Fibroblast of mammary gland (primary cell): ENCODE measurements at places on chromosomes 11 and 22.

GRCh38 chr11:27902981-27903624, 202.8 kb upstream of the BDNF start:
- DNase-seq: peak; percentile 78

DNA sequence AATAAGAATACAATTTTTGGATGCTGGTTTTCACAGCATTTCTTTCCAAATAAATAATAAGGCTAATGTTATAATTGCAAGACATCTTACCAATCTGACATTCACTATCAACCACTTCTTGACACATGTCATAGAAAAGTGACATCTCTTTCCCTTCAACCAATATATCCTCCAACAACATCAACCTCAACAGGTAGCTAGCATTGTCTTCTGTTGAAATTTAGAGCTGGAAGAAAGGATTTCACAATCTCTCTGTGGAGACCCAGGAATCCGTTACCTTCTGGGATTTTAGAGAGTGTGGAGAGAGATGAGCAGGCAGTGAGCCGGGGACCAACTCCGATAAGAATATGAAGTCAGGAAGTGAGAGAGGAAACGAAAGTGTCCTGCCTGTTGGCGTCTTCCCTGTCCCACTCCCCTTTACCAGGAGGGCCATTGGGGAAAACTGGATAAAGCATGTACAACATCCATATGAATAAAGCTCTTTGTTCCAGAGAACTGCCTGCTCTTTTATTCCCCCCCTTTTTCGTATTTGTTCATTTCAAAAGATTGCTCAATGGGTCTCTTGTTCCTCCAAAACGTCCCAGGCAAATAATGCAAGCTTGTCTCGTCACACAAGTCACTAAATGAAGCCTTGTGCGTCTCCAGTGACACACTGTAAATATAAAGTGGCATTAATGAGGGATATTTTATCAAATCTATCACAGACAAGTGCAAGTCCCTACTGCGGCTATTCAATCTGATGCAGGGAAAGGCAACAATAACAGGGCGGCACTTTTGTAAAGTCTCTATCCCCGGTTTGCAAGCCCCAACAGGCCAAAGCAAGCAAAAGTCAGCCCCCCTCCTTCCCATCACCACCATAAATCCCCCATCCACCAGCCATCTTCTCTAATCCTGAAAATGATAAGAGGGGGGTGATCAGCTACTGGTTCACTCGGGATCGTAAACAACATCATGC, 3.4 kb downstream of the CADM1 start:
- DNase-seq: no peak

DNA sequence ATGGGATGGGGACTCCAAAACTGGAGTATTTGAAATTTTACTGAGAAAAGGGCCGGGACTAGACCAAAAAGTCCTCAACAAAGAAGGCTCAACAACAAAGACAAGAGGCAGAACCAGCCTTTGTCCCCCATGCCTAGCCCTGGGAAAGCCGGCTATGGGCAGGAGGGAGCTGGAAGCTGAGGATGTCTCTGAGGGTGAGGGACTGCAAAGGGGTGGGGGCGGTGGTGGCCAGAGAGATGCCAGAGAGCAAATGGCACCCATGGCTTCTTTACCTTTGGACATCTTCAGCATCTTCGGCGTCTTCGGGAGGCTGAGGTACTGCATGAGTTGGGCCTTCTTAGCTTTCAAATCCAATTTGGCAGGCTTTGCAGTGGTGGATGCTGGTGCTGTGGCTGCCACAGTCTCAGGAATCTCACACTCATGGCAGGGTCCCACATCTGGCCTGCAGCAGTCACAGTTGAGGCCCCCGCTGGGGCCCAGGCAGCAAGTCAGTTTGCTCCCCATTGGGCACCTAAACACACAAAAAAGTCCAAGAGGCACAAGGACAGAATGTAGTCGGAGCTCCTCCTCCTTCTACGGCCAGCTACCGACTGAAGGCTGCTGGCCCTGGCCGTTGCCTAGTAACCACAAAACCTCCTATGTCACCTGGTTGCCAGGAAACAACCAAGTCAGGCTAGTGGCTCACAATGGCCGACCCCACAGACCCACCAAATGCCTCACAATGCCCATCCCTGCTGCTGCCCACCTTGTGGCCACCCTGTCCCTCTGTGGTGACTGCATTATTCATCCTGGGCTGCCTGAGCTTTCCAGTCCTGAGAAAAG, at the start of gene C22orf42:
TSS of gene C22orf42 (minus strand) at position 592 of the 822 bp plus-strand sequence. CDS start at position 504, 88 bp downstream.
- no peak for DNase-seq

- DNase-seq: peak; percentile 56
Measured at GRCh38 chr22:38316364-38317121, 690 bp downstream of the CSNK1E start.

DNA sequence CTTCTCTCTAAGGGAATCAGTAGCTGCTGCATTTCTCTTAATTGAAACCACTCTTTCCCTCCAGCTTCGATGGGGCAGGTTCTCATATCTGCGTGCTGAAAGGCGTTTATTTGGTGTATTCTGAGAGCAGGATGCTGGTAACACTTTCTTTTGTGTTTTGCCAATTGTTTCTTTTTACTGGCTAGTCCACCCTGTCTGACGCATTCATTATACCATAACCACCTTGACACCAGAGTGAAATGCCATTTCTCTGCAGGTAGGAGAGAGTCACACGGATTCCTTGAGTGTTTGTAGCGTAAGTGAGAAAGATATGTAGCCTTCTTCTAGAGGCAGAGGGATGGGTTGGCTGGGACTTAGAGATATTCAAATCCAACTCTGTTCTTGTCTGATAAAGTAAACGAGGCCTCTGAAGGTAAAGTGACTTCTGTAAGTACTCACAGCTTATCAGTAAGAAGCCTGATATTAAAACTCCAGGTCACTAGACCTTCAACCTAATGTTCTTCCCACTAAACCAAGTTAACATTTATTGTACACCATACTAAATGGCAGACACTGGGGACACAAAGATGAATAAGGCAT, 21.4 kb downstream of the CD44 start:
- no peak for DNase-seq
